Activated gamma-delta T cell treated with anti-CD3 and anti-CD28 coated beads, Interleukin-2, amount 50 U/mL, for 16 hours (primary cell): ENCODE measurements at places on chromosomes 6 and 20.

- no peak for DNase-seq
These were observed 33.3 kb upstream of the NRN1 start for GRCh38 chr6:6039946-6040509.

GRCh38 chr20:20367575-20368417 lies at the start of gene INSM1:
Gene INSM1, plus strand, starts transcription at chr20:20368104. Its CDS starts 164 bp downstream, at chr20:20368268.
- no peak for DNase-seq

GRCh38 chr6:53702316-53702715 lies 36.8 kb upstream of the KLHL31 start:
- no peak for DNase-seq

- no peak for DNase-seq
These were observed 16.9 kb upstream of the PHIP start for GRCh38 chr6:79094938-79095337.

GRCh38 chr20:63589261-63590217 lies 15.5 kb upstream of the HELZ2 start:
- no peak for DNase-seq

- no peak for DNase-seq
These were observed 2.2 kb downstream of the SNTA1 start for GRCh38 chr20:33441142-33441955.

DNA sequence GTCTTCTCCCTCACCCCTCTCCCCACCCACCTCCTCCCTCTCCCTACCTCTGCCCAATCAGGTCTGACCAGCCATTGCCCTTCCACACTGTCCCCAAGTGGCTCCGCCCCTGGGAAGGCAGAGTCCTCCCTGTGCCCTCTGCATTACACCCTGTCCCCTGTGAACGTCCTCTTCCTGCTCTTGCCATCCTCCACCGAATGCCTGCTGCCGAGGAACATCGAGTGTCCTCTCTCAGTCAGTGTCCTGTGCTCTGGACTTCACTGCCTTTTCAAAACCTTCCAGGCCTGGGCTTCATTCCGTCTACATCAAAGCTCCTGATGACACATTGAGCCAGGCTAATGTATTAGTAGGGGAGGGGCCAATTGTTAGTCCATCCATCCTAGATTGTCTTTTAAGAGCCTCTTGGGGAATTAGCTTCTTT lies 3.3 kb upstream of the PACSIN1 start:
- no peak for DNase-seq

DNA sequence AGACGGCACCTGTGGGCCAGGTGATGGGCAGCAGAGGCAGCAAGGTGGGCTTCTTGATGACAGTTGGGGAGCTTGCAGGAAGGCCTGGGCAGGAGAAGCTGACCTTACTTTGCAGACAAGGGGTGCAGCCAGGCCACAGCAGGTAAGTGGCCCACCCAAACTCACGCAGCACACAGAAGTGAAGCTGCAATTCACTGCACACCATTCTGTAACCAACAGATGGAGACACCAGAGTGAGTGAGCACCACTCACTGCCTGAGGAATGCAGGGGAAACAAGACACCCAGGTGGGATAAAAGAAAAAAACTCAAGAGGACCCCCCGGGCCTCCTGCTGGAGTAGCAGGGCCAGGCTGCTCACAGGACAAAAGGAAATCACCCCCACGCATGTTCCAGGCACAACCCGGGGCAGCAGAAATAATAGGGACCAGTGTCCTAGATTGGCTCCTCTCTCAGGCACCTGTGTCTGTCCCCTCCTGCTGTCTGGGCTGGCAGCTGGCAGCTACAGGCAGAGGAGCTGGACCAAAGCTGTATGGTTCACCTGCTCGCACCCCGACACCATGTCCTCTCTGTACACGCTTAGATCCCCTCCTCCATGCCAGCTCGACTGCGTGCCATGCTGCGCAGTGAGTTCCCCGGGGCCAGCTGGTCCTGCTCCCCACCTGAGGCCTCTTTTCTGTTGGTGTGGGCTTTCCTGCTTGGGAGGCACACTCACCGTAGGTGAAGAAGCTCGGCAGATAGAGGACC lies 4.9 kb downstream of the MTCH1 start:
- no peak for DNase-seq

DNA sequence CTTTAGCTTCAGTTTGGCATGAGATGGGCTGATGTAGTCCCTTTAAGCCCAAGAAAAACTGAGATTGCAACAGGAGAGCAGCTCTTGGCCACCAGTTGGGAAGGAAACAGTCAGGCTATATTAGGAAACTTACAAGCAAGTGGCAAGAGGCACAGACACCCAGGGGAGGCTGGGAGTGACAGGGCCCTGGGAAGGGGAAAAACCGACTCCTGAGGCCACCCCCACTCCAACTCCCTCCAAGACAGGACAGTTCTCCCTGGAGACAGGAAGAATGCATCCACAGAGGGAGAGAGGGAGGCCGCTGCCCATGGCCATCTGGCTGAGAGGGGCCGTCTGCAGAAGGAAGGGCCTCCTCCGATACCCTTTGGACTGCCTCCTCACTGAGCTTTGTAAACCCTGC lies 20.5 kb downstream of the JPH2 start:
- DNase-seq = no peak

GRCh38 chr20:1209447-1210387 lies 6.5 kb downstream of the C20orf202 start:
- DNase-seq = no peak

DNA sequence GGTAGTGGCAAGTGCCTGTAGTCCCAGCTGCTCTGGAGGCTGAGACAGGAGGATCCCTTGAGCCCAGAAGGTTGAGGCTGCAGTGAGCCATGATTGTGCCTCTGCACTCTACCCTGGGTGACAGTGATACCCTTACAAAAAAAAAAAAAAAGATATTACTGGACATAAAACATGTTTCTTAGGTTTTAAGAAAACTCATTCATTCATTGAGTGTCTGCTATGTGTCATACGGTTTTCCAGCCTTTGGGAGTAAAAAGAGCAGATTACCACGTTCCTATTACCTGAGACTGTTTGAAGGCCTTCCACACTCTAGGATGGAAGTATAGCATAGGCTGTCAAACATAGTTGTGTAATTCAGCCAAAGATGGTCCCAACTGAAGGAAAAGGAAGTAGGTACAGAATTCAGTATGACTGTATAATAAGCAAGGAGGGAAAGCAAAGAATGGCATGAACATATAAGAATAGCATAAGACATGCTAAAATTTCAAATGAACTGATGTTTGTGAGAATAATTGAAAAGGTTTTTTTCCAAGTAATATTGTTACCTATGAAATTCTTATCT lies 22.0 kb downstream of the STXBP5 start:
- no peak for DNase-seq

DNA sequence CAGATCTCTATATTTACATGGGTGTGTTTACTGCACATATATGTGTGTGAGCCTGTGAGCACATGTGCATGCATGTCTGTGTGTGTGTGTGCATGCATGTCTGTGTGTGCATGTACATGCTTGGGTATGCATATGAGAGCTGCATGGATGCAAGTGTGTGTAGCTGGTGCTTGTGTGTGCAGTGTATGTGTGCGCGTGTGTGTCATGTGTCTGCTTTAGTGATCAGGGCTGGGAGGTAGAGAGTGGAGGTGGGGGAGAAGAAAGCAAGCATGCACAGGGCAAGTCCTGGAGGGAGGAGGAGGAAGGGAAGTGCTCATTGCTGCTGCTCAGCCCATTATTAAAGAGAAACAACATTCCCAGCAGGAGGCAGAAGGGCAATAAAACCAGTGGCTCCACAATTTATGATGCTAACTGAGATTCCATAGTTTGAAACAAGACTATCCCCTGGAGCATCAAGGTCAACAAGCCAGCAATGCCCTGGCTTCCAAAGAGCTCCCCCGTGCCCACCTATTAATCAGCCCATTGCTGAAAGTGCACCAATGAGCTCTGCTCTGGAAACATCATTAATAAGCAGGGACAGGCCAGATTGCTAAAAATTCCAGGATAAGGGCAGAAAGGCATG lies 414.0 kb downstream of the MAFB start:
- DNase-seq = no peak

DNA sequence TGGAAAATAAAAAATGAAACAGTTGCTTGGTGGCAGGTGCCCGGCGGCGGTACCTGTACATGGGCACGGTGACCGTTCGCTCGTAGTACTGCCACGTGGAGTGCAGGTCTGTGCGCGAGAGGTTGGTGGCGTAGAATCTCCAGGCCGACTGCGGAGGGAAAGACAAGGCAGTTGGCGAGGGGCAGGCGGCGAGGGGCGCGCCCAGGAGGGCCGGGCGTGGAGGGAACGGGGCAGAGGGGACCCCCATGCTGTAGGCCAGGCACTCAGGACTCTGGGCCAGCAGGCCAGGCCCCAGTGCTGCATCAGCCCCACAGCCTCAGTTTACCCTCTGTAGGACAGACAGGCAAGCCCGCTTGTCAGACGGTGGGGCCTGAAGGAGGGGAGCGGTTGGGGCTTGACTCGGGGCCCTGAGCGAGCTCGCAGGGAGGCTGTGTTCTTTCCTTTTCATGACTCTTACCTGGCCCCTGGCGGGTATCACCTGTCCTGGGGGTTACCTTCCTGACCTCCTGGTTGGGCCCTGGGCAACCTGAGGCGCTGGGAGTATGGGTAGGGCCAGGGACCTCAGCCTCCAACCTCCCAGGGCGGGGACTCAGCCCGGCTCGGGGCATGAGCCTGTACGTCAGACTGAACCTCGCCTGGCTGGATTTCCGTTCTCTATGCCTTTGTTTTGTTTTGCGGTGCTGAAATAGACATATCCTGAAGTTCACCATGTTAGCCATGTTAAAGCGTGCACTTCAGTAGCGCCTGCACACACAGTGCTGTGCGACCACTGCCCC lies 38.5 kb downstream of the KCNQ2 start:
- no peak for DNase-seq

DNA sequence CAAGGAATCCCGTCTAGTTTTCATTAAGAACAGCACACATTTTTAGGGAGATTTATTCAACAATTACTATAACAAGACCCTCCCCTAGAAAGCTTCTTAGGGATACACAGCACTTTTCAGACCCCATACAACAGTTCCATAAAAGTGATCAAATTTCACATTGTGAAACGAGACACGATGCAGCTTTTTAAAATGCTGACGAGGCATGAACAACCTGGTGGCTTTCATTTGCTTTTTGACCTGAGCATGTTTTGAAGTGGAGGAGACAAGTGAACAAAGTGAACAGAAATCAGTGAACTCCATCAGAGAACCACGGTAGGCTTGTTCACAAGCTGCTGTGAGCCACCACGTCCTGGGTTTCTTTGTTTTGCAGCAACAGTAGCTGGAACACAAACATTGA lies 112.2 kb downstream of the PCSK2 start:
- DNase-seq = no peak

DNA sequence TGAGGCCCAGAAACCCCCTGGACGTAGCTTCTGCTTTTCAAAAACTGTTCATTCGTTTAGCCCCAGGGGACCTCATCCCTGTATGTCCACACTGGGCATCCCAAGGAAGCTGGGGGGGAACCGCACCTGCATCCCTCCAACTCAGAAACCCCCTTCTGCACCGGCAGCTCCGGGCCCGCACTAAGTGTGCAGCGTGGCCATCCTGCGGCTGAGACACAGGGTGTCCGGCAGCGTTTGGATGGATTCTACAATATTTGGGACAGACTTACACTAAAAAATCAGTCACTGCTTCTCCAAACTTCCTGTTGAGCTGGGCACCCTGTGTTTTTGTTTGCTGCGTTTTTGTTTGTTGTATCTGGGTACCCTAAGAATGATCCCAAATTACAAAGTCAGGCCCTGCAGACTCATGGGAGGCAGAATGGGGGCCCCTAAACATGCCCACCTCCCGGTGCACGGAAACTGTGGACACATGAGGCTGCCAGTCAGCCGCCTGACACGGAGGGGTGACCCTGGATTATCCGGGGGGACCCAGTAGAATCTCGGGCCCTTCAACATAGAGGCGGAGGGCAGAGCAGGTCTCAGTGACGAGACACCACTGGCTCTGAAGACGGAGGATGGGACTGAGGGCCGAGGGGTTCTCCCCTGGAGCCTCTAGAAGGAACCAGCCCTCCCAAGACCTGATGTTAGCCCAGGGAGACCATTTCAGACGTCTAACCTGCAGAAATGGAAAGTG lies 88.2 kb upstream of the BHLHE23 start:
- no peak for DNase-seq

DNA sequence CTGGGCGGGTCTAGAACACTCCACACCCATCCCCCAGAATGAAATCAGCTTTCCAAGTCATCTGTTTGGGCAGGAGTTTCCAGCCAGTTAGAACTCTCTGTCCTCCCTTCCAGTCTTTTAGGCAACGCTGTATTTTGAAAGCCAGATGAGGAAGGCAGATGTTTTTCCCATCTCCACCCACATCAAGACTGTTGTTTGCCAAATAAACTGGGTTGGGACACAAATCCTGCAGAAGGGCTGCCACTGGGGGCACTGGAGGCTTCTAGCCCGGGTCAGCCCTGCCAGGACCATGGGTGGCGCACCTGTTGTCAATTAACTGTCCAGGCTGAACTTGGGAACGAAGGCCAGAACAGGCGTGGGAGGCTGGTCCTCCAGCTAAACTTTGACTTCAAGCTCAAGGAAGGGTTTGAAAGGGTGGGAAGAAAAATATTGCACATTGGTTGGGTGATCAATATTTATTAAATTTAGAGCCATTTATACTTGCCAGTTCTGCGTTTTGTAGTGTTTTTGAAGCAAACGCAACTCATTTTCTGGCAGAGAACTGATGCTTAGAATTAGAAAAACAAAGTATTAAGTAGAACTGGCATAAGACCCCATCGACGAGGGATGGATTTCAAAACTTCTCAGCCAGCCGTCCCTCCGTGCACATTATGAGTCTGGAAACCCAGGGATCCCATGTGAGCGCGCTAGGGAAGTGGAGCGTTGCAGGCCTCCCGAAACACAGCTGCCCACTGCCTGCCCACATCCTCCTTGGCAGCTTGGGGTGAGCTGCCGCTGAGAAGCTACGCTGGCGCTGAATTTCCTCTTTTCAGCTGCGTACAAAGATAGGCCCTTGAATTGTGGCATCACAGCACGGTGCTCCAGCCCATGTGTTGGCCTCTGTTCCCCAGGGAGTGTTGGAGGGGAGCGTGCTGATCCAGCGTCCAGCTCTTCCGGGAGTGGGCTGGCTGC lies 297.4 kb downstream of the QKI start:
- no peak for DNase-seq
